Karpas-422 (cell line): ENCODE measurements at places on chromosomes 13 and 19. TPM values are rescaled to one million over a fixed set of nuclear protein-coding genes. Genes with fewer than 3 reads are reported as not detected.

ZNF813 gene
- 4.5 and 6.1 TPM in 2 replicates for total RNA-seq

GRCh38 chr13:40624383-40624782, 42.1 kb downstream of the FOXO1 start:
- no peak for DNase-seq

SRRM5 gene
- total RNA-seq = not detected in 2 replicates

ZNF560 gene
- 0.14 TPM in 1 of 2 replicates, not detected in the other for total RNA-seq

- DNase-seq = no peak
These were observed 21.6 kb downstream of the LTBP4 start for GRCh38 chr19:40622773-40623075.

- peak; percentile 76 for DNase-seq
These were observed 315.6 kb downstream of the DLEU7 start for GRCh38 chr13:50527612-50528509.

DNA sequence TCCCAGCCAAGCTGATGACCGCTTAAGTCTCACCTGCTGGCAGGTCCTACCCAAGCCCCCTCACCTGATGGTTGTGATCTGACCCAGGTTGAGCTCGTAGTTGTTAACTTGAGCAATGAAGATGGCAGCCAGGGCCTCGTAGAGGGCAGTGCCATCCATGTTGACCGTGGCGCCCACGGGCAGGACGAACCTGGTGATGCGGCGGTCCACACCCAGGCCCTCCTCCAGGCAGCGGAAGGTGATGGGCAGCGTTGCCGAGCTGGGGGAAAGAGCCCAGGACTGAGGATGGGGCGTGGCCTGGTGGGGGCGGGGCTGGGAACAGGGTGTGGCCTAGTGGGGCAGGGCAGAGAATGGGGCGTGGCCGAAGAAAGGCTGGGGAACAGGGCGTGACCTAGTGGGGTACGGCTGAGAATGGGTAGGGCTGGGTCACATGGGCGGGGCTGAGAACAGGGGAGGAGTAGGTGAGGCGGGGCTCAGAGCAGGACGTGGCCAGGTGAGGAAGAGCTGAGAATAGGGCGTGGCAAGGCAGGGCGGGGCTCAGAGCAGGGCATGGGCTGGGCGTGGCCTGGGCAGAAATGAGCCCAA, 12.9 kb downstream of the OR7C2 start:
- DNase-seq = peak; percentile 47

GRCh38 chr13:109172136-109172535, 542.7 kb downstream of the MYO16 start:
- no peak for DNase-seq

ZNF536 gene
- total RNA-seq = 7.0 and 11.6 TPM in 2 replicates
